Activated T-helper 1 cell treated with anti-CD3 and anti-CD28 coated beads, Interleukin-2, amount 50 U/mL, for 16 hours (primary cell): ENCODE measurements at places on chromosomes 4 and X.

GRCh38 chr4:100421361-100421978, 96.4 kb downstream of the EMCN start:
- no peak for DNase-seq

DNA sequence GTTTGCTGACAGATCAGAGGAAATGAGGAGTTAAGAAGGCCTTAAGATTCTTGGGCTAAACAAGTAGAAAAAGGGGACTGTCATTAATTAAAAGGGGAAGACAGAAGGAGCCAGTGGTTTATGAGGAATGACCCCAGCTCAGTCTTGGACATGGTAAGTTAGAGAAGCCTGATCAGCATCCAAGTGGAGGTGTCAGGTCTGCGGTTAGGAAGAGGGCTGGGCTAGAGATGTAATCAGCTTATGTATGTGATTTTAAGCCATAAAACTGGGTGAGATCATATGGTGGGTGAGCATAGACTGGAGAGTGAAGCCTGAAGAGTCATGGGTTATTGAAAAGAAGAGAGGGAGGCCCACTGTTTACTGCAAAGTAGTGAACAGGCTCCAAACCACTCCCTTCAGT, 246.1 kb downstream of the NR3C2 start:
- DNase-seq: no peak

- no peak for DNase-seq
These were observed 268.7 kb upstream of the DKK2 start for GRCh38 chr4:107304699-107305286.

- no peak for DNase-seq
These were observed 977 bp upstream of the RBBP7 start for GRCh38 chrX:16870862-16871815.

GRCh38 chrX:19512961-19513360, 2.3 kb downstream of the MAP3K15 start:
- no peak for DNase-seq

DNA sequence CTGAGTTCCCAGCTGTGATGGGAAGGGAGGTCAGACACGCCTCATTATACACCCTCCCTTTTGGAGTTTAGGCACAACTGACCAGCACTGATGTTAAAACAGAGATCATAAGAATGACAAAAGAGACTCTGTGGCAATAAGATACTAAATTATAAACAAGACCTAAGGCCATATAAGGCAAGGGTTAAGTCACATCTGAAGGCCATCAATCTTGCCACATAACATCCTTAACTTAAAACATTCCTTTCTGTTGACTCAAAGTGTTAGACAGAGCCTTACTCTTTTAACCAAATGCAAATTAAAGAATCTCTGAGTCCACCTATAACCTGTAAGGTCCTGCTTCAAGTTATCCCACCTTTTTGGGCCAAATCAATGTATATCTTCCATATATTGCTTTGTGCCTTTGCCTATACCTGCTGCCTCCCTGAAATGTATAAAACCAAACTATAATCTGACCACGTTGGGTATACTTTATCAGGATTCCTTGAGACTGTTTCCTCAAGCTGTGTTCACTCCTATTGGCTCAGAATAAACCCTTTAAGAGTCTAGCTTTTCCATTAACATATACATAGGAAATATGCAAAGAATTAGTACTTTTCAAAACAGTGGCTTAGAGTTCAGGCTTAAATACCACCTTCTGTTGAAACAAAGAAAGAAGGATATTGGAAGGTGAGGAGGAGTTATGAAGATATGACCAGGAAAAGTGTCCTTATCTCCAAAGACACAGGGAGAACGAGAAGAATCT, 214.4 kb upstream of the PPP1R2C start:
- no peak for DNase-seq

DNA sequence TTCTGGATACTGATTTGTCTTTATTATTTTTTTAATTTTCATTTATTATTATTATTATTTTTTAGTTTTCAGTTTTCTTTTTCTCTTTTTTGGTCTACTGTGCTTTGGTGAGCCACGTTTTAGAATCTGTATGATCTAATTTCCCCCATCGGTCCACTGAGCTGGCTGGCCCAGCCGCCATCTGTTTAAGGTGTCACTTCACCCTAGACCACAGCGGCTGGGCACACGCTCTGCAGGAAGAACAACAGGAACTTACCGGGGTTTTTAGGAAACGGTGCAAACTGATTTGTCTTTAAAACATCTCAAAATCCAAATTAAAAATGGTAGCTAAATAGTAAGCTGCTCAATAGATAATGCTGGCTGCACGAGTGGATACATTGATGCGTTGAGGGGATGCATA, 48.8 kb upstream of the AMOT start:
- DNase-seq: no peak

DNA sequence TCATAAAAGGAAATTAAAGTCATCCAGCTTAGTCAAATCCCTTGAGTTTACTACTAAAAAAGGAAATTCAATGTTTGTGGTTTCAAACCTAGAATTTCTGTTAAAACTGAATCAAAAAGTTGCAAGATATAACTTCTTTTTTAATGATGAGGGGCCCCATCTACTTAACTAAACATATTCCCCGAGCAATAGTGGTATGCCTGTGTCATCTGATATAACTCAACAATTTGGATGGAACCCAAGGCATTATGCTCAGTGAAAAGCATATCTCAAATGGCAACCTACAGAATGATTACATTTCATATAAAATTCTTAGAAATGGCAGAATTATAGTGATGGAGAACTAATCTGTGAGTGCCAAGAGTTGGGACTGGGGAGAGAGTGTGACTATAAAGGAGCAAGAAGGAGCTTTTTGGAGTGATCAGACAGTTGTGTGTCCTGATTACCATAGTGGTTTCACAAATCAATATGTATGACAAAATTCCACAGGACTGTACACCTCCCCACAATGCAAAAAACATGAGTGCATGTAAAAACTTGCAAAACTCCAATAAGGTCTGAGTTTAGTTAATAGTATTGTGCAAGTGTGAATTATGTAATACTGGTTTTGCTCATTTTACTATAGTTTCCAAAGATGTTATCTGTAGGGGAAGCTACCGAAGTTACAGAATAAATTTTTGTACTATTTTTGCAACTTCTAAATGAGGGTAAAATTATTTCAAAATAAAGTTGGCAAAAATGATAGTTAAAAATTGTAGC, 323.2 kb downstream of the ARHGAP24 start:
- no peak for DNase-seq

- peak; percentile 67 for DNase-seq
These were observed 2.7 kb downstream of the FOXO4 start for GRCh38 chrX:71098302-71098701.

DNA sequence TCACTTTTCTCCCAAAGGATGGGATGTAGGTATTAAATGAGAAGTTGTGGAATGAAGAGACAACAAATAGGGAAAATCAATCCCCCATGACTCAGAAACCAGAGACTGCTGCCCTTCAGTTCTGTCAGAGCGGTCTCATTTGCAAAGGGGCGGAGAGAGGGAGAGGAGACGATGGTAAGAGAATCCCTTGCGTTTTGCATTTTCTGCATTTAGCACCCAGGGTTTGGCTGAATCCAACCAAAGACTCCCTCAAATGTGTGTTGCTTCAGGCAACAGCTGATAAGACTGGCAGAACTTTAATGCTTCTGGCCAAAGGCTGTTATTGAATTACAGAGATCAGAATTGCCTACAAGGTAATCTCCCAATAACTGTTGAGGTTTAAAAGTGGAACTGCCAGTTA, 230.2 kb downstream of the EVC2 start:
- no peak for DNase-seq

GRCh38 chr4:30862196-30862595, 142.0 kb downstream of the PCDH7 start:
- no peak for DNase-seq

- no peak for DNase-seq
These were observed at the start of gene SOX3 for GRCh38 chrX:140504371-140505324. Gene SOX3 (minus strand): TSS chrX:140505069. CDS start chrX:140505060, 9 bp downstream.

- no peak for DNase-seq
These were observed 50.6 kb downstream of the TBL1X start for GRCh38 chrX:9515489-9515888.

DNA sequence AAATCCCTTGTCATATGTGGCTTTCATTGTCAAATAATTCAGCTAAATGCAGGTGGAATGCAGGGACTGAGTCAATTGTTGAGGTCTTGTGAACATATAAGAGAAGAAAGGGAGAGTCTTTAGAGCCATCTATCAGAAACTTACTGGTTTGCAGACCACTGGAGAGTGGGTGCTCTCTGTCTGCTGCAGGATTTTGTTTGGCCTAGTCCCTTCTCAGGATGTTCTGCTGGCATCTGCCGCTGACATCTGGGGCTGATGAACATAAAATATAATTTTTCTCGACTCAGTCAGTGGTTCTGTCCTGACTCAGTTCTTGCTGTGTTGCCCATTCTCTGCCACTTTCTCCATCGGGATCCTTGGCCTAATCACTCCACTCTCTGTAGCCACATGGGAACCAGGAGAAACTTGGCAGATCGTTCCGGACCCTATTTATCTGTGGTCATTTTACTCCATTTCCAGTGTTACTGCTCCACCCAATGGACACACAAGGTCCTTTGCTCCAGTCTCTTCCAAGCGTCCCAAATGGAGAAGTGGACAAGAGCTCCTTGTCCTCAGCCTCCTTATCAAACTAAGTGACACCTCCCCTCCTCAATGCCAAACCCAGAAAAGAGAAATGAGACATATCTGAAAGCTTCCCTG, 436.2 kb downstream of the FAT4 start:
- DNase-seq: no peak

- no peak for DNase-seq
These were observed 25.7 kb downstream of the KCTD8 start for GRCh38 chr4:44422912-44423311.

DNA sequence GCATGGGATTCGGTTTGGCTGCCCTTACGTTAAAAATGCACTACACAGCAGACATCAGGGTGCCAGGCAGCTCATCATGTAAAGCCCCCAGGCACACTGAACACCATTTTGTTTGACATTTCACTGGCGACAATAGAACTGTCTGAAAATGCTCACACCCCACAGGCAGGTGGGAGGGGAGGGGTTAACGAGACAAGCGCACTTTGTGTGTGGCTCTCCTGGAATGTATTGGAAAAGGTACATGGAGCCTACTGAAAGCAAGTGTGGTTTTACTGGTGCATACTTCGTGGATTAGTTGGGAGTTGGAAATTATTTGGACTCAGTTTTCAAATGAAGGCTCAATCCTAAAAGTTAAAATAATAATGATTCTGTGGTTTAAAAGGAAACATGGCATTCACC, 31.6 kb upstream of the PPARGC1A start:
- no peak for DNase-seq

- no peak for DNase-seq
These were observed 908 bp downstream of the PCDH10 start for GRCh38 chr4:133149932-133150471.

- DNase-seq: no peak
These were observed 16.7 kb upstream of the PPA2 start for GRCh38 chr4:105490523-105490922.

DNA sequence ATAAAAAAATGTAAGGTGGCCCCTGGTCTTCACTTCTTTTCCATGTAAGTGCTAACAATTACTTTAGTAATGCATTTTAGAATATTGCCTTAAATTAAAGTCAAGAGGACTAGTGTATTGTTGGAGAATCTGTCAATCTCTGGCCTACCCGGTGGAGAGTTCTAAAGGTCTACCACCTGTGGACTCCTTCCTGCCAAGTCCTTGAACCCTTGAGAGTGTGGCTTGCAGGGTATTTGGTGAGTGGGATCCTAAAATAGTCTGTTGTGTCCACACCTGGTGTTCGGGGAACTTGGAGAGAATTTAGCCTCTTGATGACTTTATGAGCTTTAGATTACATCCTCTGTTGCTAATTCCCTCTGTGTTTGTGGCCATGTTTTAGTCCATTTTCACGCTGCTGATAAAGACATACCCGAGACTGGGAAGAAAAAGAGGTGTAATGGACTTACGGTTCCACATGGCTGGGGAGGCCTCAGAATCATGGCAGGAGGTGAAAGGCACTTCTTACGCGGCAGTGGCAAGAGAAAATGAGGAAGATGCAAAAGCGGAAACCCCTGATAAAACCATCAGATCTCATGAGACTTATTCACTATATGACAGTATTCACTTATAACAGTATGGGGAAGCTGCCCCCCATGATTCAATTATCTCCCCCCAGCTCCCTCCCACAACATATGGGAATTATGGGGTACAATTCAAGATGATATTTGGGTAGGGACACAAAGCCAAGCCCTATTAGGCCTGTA, 23.8 kb downstream of the DDIT4L start:
- no peak for DNase-seq

- DNase-seq: no peak
These were observed 25.2 kb upstream of the ATXN3L start for GRCh38 chrX:13345037-13345436.

GRCh38 chr4:121462660-121463261, 81.9 kb upstream of the QRFPR start:
- DNase-seq: no peak

- DNase-seq: no peak
These were observed 24.8 kb downstream of the SPRY1 start for GRCh38 chr4:123421227-123421936.

GRCh38 chr4:67615119-67615518, 56.6 kb downstream of the STAP1 start:
- DNase-seq: no peak

- DNase-seq: no peak
These were observed 880.6 kb upstream of the FRG1 start for GRCh38 chr4:189060104-189060503.

DNA sequence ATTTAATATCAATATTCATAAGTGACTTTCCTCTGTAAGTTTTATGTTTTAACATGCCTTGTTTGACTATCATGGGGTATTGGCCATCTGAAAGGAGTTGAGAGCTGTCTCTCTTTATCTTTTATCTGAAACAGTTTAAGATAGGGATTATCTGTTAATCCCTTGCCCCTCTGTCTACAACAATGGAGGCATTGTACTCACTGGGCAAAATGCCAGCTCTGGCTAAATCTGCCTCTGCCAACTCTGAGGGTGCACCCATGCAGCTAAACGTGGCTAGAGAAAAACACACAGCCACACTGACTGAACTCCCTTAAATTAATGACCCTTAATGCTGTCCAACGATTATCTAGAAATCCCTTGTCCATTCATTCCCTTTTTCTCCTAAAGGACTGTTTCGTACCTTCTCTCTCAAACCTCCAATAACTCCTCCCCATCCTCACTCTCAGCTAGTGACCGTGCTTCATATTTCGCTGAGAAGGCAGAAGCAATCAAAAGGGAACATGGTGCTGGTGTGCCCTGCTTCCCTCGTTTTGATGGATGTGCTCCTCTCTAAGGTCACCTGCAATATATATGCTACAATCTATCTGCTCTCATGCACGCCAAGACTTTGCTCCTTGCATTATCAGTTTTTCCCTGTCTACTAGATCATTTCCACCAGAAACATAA, 10.3 kb downstream of the PHKA2 start:
- DNase-seq: no peak

GRCh38 chr4:81040012-81040659, 9.6 kb downstream of the BMP3 start:
- DNase-seq: no peak

DNA sequence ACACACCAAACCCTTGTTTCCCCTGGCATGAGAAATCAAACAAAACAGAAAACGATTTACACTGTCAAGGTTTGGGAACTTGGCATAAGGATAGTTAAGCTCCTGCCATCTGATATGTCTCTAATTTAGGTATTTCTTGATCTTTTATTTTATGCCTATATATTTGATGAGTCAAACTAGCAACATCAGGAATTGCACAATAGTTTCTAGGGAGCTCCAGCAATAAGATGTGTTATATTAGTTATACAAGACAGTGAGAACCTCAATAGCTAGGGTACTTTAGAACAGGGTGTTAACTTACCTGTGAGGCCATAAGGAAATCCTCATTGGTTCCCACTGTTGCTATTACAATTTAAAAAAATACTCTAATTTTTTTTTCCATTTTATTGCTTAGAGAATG, 474.2 kb downstream of the GBA3 start:
- no peak for DNase-seq
